ENCODE measurements at places on chromosomes 5 and 9. TPM values are rescaled to one million over a fixed set of nuclear protein-coding genes. Genes with fewer than 3 reads are reported as not detected.

GRCh38 chr5:178388386-178389025, 155.9 kb upstream of the PHYKPL start:
- DNase-seq, result peak; percentile 24

GRCh38 chr5:22850981-22851380, 2.2 kb downstream of the CDH12 start:
- no peak for DNase-seq

DNA sequence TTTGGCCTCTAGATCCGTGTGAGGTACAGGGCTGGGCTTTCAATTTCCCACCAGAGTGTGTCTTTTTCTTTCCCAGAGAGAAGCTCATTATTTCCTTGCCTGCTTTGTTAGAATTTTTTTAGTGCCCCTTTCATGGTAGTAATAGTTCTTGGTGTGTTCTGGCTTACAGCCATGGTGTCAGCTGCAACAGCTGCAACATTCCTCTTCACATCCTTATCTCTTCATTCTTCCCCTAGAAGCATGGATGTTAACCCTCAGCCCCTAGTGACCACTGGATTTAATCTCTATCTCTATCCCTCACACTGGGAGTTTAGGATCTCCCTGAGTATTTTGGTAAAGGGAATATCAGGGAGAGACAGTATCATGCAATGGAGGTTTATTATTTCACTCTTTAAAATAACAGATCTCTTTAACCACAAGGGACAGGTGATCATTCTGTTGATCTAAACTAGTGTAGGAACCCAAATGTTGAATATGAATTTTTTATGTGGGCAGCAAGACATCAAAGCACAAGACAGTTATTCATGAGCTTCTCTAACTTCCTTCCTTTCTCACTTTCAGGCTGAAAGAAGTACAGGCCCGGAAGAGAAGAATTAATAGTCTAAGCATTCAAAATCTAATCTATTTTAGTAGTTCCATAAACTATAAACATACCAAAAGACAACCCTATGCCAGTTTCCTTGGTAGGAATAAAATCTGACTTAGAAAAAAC, 160.2 kb downstream of the FAM170A start:
- no peak for DNase-seq

The MEIKIN gene
- total RNA-seq, result not detected

The CAVIN4 gene
- total RNA-seq, result not detected
